ENCODE measurements at places on chromosomes 16 and 17.
A peak's percentile ranks its signal among the peaks of the same experiment; 100 is the strongest.

DNA sequence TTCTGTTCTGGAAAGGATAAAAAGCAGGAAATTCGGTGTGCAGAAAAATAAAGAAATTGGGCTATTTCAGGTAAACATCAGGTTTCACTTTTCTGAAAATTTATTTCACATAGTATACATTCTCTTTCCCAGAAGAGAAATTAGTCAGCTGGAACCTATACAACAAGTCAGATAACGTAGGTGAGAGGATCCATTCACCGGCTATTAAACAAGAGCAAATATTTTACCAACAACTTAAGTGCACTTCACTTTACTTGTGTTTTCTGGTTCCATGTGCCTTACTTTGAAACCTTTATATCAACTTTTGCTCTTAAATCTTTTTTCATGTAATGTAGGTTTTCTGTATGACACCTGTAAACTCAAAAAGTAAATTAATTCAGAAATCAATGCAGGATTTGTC, 839.7 kb downstream of the CDH11 start:
- no peak for DNase-seq

- no peak for DNase-seq
Measured at GRCh38 chr17:40452216-40452787, 9.1 kb downstream of the IGFBP4 start.

GRCh38 chr16:11252482-11252931, 3.5 kb downstream of the SOCS1 start:
- no peak for DNase-seq

DNA sequence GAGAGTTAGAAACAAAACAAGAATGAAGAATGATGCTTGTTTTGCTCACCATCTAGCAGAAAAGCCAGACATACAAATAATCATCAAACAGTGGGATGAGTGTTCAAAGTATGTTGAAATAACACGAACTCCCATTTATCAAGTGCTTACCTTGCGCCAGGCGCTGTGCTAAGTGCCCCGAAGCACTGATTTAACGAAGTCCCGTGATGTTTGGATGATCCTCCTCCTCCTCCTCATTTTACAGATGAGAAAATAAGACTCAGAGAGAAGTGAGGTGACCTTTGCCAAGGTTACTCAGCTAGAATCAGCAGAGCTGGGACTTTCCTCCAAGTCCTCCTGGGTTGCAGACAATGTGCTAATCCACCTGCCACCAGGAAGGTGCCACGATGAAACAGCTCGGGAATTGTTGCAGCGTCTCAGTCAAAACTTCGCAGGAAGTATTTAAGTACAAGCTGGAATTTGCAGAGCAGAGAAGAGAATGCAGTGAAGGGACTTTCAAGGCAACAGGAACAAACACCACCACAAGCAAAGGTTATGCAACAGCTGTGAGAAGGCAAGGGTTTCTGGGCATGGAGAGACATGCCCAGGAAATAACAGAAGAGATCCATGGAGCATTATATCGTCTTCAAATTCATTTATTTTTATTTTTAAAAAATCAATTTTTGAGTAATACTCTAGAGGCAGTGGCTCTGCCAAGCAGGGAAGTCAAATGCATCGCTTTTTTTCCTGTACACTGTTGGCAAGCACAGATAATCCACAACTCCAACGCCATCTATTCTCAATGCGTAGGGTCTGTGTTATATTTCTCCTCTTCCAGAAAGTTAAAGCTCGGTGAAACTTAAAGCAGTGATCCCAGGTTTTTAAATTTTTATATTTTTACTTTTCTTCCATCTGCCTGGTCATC, 11.1 kb downstream of the PRCD start:
- DNase-seq: no peak

DNA sequence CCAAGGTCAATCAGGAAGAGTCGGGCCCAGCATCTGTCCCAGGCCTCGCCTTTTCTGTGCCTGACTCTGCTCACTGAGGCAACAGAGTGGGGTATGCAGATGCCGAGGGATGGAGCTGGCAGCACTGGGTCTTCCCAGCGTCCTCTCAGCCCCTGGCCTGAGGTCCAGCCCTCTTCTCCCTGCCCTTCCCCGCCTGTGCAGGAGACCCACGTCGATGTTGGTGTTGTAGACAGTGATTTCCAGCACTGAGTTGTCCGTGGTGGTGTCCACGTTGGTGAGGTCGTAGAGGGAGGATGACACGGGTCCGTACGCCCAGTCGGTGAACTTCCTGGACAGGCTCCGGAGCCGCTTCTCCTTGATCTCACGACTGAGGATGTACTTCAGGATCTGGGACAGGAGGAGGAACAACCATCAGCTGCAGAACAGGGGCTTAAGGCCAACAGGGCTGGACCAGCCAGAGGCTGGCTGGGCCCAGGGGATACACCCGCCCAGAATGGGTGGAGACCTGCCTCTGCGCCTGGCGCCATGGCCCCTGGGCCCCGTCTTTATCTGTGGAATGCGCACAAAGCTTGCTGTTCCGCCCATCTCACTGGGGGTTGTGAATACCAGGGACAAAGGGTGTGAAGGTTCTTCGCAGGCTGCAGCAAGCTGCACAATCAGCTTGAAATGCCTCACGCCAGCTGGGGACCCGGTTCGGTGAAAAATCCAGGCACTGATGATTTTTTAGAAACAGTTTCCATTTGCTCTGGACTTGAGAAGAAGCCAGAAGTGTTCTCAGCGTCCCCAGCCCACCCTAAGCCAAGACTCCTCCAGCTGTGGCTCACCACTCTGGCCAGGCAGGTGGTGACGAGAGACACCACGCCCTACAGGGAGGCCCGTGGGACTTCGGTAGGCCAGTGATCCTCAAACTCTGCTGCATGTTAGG, 27.5 kb downstream of the TRPV3 start:
- DNase-seq: no peak

DNA sequence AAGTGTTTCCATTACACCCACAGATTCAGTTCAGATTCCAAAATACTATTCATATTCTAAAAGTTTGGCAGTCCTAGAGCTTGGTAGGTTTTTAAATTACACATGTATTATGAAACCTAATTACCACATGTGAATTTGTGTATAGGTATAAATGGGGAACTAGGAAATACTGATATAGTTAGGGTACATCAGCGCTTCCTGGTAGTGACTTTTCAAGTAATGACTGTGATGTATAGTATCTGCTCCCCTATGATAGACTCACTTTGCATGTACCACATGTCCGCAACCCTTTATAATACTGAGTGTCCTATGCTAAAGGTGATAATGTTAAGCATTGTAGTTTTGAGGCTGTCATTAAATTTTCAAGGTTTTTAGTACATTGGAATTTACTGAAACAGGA, 22.9 kb downstream of the CDK12 start:
- DNase-seq: no peak

- no peak for DNase-seq
Measured at GRCh38 chr17:2146132-2146871, 91.4 kb downstream of the HIC1 start.

- no peak for DNase-seq
Measured at GRCh38 chr16:11004351-11004750, 60.0 kb downstream of the CLEC16A start.

GRCh38 chr17:34305606-34306005, 13.6 kb upstream of the CCL8 start:
- DNase-seq: no peak

DNA sequence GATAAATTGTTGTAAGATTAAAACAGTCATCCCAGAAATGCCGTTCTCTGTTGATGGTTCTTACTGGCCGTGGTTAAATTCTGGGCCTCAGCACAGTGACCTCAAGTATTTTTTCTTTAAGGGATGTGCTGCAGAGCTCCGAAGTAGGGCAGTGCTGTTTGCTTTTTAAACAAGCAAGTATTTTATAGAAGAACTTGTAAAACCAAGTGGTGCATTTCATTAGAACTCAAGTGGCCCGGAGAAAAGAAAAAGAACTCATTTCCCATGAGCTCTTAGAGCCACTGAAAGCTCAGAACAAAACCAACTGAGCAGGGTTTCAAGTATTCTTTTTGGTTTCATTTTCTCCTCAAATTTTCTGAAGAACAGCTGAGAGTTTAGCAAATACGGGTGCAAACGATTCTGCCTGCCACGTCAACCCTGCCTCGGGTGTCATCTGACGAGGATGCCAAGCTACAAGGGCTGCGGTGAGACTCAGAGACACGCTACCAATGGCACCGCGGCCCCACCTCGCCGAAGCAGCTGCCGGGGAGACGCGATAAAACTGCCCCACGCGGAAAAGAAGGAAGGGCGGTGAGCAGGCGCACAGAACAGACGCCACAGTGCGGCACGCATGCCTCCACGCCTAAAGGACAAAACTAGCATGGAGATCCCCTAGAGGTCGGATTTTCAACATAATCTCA, 6.3 kb downstream of the LMF1 start:
- no peak for DNase-seq

- no peak for DNase-seq
Measured at GRCh38 chr17:10059684-10060211, 138.7 kb downstream of the GAS7 start.

GRCh38 chr16:7304958-7305357, 27.7 kb upstream of the RBFOX1 start:
- no peak for DNase-seq

DNA sequence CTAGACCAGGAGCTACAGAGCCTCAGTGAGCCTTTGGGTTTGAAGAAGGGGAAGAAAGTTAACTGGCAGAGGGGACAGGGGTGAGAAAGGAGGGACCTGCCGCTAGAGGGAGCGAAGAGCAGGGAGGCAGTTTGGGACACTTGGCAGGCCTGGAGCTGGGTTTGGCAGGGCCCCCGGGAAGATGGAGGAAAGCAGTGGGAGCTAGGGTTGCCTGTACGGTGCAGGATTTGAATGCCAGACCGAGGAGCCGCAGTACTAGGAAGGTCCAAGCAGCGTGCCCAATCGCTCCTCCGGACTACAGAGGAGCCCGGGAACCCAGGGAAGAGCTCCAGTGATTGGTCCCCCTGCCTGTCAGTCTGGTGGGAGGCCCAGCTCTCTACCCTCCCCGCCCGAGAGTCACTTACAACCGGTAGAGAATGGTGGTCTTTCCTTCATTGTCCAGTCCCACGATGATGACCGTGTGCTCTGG, 1.3 kb downstream of the ARL5C start:
- peak; percentile 84 for DNase-seq

GRCh38 chr16:8519179-8519578, 71.1 kb downstream of the TMEM114 start:
- DNase-seq: no peak

DNA sequence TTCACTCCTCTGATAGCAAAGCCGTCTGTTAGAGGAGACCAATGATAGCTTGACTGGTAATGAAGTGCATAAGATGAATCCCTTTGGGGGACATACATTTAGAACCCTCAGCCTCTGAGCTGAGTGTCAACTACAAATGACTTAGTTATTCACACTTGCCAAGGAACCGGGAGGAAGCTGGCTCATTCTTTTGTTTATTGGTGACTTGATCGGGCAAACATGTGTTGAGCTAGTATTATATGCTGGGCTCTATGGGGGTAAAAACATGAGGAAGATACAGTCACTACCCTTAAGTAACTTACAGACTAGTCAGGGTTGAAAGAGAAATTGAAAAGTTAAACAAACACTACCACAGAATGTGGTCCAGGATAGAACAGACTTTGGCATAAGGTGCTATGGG, 3.0 kb downstream of the CCL16 start:
- no peak for DNase-seq

GRCh38 chr16:65988024-65988595, 378.4 kb upstream of the CDH5 start:
- DNase-seq: no peak

DNA sequence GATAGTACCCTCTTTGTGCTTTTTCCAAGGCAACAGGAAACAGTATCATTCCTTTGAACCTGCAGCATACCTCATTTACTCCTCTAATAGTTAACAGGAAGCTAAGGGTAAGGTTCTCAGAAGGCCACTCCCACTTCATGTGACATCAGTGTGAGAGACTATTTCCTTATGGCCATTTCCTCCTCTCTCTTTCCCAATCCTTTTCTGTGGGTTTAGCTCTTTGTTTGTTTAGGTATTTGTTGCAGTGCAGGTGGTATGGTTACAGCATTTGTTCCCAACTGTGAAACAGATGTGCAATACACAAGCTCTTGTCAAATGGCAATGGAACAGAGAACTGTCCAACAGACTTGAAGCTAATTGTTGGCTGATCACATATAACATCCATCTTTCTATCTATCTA, 14.7 kb downstream of the TMC5 start:
- no peak for DNase-seq

GRCh38 chr16:2473446-2473926, 1.4 kb upstream of the TBC1D24 start:
- no peak for DNase-seq

GRCh38 chr16:19479302-19479721, 42.6 kb downstream of the GDE1 start:
- DNase-seq: no peak

DNA sequence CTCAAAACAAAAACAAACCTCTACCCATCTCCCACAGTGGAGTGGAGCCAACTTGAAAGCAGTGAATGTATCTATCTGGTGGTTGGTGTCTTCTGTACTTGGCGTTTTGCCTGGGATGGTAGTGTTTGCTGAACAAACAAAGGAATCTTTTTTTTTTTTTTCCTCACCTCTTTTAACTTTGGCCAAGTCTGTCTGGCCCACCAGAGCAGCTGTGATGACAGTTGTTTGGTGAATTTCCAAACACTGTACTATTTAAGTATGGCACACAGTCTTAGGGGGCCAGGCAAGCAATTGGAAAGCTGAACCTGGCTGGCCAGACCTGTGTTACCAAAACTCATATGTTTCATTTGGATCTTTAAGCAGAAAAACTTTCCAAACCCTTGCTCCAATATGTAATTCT, 101.8 kb upstream of the CDH13 start:
- DNase-seq: no peak

DNA sequence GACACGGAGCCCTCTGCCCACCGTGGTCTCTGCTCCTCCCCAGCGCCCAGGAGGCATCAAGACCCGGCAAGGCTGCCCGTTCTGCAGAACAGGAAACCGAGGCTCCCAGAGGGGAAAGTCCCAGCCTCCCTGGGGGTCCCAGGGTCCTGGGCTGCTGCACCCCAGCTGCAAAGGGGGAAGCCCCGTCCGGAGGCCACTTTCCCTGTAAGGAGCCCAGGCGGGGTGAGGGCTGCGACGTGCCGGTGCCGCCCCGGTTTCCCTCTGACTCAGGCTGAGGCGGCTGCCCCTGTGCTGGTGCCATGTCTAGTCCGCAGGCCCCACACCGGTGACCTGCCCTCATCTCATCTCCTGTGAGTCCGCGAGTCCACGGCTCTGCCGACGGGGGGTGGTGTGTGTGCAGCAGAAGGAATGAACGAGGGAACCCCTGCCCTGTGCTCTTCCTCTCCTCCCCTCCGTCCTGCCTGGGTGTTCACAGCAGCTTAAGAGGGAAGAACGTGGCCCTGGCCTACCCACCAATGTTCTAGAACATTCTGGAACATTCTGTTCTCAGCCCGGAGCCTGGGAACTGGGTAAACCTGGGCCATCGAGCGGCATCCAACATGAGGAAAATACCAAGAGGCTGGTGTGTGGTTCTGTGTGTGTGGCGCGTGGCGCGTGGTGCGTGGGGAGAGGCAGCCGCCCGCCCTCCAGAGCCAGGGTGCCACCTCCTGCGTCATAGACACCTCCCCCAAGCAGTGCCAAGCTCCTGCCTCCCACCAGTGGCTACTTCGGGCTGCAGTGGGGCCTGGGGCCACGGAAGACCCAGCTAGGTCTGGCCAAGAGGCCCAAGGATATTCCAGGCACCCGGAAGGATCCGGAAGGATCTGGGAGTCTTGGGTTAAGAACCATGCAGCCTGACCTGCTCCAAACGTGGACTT, 7.0 kb upstream of the CBFA2T3 start:
- no peak for DNase-seq

Data from right renal pelvis (tissue), 4 donors.